T-helper 2 cell treated with Interferon-gamma antibody and Interleukin-4, amounts not matched to agents 100 ng/mL and 5 ng/mL, for 36 hours (primary cell): ENCODE measurements at places on chromosomes 5 and 9. TPM values are rescaled to one million over a fixed set of nuclear protein-coding genes. Genes with fewer than 3 reads are reported as not detected.

FBXO4 gene
- 13.0 and 15.8 TPM in 2 replicates for total RNA-seq

IRX1 gene
- total RNA-seq = not detected in 2 replicates

TNC gene
- 0.14 TPM in 1 of 2 replicates, not detected in the other for total RNA-seq

PGGT1B gene
- 41.9 and 46.1 TPM in 2 replicates for total RNA-seq

TMEM252 gene
- total RNA-seq = not detected in 2 replicates

FCN2 gene
- not detected in 2 replicates for total RNA-seq

SPIN1 gene
- 42.3 and 42.5 TPM in 2 replicates for total RNA-seq
